A172 (cell line): ENCODE measurements at places on chromosomes 6 and 20.
A peak's percentile ranks its signal among the peaks of the same experiment; 100 is the strongest.

DNA sequence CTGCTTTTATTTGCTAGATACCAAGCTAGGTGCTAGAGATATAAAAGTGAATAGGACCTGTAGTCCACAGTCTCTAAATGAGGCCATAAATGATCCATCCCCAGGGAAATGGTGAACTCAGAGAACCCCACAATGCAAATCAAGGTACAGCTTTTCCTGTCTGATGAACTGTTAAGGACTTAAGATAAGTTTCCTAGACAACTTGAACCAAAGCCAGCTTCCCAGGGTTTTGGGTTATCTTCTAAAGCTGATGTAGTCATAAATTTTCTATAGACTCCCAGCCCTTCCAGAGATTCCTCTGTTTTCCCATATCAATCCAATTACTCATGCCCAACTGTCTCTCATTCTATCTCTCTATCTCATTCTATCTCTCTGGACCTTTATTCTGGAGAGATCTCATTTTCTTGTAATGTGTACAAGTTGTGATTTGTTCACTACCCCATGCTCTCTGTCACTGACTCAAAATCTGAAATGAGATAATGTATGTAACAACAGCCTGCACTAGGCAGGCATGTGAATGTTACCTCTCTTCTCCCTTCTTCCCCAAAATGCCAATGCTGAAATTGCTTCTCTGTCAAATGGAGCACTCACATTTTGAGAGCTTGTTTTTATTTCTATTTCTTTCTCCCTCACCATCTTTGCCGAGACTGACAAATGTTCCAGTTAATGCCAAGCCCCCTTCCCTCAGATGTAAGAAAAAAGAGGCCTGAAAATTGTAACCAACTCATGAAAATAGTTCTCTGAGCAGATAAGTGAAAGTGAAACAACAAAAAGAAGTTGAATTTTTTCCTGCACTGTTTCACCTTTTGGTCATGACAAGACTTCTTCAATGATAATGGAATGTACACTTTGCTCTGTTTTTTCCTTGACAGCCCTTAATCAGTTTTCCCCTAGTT is 279.9 kb downstream of the SLC35F1 start:
- peak; percentile 47 for DNase-seq

DNA sequence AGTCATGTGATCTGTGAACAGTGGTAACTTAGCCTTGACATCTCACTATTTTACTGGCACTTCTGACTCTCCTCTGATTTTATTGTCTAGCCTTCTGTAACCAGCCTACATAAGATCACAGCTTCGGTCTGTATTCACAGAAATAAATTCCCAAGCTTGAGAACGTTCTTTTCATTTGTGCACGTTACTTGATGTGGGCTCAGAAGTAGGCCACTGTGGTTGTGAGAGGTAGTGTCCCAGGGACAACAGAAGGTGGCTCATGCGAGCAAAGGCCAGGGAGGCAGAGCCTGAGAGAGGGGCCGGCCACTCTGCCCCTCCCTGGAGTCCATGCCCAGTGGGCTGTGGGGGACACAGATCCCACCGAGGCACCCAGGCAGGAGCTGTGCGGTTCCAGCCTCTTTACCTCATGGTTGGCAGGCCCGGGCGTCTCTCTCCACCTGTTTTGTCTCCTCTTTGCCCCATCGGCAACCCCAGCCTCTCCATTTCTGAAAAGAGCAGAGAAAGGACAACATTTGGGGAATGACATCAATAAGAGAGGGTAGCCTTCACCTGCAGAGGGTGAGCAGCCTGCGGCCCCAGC is 207.5 kb upstream of the CST7 start:
- DNase-seq: no peak

DNA sequence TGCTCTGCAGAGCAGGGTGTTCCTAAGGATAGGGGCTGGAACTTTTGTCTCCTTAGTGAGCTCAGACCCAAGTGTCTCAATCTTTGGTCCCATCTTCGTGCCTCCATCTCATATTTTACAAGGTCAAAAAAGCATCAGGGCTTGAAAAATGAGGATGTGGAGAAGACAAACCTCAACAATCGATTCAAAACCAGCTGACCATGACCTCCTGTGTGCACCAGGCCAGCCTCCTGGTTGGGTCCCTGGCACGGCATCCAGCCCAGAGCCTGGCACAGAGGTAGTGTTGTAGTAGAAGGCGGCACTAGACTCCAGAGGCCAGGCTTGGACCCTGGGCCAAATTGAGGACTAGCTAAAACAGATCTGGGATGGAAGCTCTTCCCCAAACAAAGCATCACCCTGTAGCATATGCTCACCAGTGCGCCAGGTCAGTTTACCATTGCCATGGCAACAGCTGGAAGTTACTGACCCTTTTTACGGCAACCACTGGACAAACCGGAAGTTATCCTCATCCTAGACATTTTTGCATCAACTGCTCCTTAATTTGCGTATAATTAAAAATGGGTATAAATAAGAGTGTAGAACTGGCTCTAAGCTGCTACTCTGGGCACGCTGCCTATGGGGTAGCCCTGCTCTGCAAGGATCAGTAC is 69.3 kb upstream of the BLCAP start:
- DNase-seq: no peak

- DNase-seq: peak; percentile 13
These were observed 131.7 kb downstream of the DNAH8 start for GRCh38 chr6:38846844-38847243.

- no peak for DNase-seq
These were observed 31.5 kb downstream of the PYGB start for GRCh38 chr20:25279403-25279802.
